ENCODE measurements at places on chromosomes 13 and 19.

DNA sequence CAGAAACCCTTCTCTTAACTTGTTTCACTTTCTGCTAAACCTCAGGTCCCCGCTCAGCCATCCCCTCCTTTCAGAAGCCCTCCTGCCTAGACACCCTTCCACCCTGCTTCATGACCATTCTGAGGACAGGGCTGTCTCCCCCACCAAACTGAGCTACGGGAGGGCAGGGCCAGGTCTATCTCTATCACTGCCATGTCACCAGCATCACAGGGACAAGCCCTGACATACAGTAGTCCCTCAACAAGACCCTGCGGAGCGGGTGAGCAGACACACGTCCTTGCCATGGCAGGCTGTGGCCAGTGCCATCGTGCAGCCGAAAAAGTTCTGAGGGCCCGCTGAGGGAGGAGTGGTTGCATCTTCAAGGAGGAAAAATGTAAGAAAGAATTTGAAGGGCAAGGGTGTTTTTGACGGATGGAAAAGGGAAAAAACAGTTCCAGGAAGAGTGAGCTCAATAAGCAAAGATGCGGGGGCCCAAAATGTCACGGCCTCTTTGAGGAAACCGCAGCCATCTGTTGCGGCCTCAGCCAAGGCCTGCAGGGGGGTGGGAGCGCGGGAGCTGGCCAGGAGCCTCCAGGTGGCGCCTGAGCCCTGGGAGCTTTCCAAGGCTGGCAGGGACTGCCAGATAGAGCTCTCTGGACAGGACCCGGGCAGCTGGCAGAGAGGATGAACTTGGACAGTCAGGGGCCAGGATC is 8.1 kb downstream of the PTGIR start:
- no peak for DNase-seq

DNA sequence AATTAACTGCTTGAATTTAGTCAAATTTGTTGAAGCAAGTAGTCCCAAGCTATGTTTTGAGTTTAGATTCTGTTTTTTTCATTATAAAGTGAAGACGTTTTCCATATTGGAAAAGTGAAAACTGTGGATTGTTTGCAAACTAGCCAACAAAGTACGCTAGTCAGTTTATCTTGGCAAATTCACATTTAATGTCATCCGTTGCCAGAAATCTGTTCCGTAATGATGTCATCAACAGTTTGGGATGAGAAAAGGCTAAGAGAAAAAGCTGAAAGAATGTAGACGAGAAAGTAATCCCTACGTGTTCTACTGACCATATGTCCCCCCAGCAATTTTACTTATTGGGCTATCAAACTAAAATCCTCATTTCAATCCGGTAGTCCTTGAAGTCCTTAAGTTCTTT is 419.6 kb downstream of the GPC6 start:
- no peak for DNase-seq

DNA sequence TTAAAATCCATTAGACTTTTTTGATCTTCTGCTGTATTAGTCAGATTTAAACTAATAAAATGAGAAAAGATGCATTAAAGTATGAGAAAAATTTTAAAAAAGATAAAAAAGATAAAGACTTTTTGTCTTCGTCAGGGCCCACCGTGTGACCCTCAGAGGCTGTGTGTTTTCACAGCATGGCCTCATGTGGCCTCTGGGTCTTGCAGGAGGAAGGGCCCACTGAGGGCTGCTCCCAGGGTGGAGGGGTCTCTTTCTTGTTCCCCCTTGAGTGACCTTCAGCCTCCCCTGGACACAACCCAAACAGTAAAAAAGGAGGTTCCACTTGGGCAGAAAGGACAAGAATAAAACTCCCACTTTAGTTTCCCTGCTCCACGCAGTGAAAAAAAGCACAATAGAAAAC is 57.1 kb upstream of the RANBP3 start:
- DNase-seq: no peak

DNA sequence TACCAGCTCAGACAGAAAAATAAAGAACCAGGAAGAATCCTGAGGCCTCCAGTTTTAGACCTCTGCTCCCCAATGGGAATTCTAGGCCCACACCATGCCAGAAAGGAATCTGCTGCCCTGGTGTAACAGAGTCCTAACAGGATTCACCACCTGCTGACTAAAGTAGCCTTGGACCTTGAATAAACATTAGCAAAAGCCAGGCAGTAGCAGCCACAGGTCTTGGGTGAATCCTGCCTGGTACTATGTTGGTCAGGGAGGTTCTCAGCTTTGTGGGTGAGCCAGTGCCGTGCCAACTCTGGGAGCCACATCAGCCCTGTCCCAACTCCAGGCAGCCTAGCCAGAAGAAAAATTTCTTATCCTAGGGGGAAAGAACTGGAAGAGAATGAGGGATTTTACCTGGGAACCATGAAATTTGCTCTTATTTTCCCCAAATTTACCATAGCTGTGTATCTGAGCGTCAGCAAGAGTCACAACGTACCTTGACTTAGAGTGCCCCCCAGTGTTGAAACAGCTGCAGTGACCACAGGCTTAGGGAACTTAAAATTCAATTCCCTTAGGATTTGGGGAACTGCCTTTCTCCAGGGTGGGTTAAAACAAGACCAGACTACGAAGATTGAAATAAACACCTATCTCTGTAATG is 1895.6 kb upstream of the PRR20A start:
- no peak for DNase-seq

GRCh38 chr13:20131057-20131832 is 29.6 kb downstream of the GJA3 start:
- DNase-seq: no peak
